Substantia nigra (tissue), 51 donors: ENCODE measurements at places on chromosomes 3 and 15.

- DNase-seq, result no peak
Measured at GRCh38 chr15:67784090-67784781, 41.1 kb upstream of the SKOR1 start.

GRCh38 chr3:73465926-73466325 lies 158.8 kb downstream of the PDZRN3 start:
- DNase-seq, result no peak

- no peak for DNase-seq
Measured at GRCh38 chr3:42911551-42911950, 5.6 kb downstream of the ZNF662 start.

DNA sequence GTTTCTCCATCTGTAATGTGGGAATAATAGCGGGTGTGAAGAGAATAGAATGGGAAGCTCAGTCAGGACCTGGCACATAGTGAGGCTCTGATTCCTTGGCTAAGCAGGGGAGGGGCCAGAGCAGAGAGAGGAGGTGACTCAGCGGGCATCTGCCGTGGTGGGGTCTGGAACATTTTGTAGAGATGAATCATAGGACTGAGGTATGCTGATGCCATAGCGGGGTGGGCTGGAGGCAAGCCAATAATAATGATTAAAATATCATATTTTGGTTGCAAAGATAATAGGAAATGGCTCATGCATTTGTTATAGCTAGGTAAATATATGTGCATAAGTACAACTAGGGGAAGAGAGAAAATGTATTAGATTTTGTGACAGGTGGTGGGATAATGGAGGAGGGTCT lies 11.2 kb downstream of the TGM4 start:
- DNase-seq, result no peak

DNA sequence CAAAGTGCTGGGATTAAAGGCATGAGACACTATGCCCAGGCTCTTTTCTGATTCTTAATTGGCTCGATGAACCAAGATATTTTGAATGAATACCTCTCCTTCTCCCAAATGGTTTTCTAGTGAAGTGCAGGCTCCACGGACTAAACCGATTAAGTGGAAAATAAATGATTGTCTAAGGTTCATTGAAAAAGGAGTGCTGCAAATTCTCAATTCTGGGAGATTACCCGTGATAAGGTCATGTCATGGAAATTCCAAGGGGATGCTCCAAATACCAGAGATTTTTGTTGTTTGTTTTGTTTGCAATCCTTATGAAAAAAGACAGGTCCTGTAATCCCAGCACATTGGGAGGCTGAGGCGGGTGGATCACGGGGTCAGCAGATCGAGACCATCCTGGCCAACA lies 406.9 kb upstream of the TBL1XR1 start:
- no peak for DNase-seq
